ENCODE measurements at places on chromosomes 4 and X. TPM values are rescaled to one million over a fixed set of nuclear protein-coding genes. Genes with fewer than 3 reads are reported as not detected.

Gene TMEM150C
- 2.7 TPM for polyA plus RNA-seq

Gene SYNPO2
- polyA plus RNA-seq, result 28.5 TPM

Gene CT45A1
- not detected for polyA plus RNA-seq

Gene PRSS12
- 6.0 TPM for polyA plus RNA-seq

Gene GRIA3
- polyA plus RNA-seq, result 0.22 TPM

Gene MAGEC1
- polyA plus RNA-seq, result not detected

Gene UCP1
- polyA plus RNA-seq, result 5.1 TPM

Gene SSX1
- polyA plus RNA-seq, result not detected

Gene ACOT9
- 11.8 TPM for polyA plus RNA-seq

Gene DAPP1
- 1.5 TPM for polyA plus RNA-seq

Gene GPC4
- polyA plus RNA-seq, result 5.8 TPM

Gene TASL
- 0.40 TPM for polyA plus RNA-seq

Gene ASB11
- 0.05 TPM for polyA plus RNA-seq

Gene CYSLTR1
- polyA plus RNA-seq, result 2.6 TPM

Gene ATP2B3
- polyA plus RNA-seq, result 0.02 TPM

Gene SLC6A8
- 61.0 TPM for polyA plus RNA-seq

Gene TMPRSS11D
- polyA plus RNA-seq, result not detected

Gene GPR173
- polyA plus RNA-seq, result 2.2 TPM

Gene FAM184B
- 0.02 TPM for polyA plus RNA-seq

Gene PGAM4
- not detected for polyA plus RNA-seq

Gene STATH
- not detected for polyA plus RNA-seq

Gene SAT1
- polyA plus RNA-seq, result 204 TPM
